Pulmonary artery endothelial cell (primary cell): ENCODE measurements at places on chromosomes 2 and 18. TPM values are rescaled to one million over a fixed set of nuclear protein-coding genes. Genes with fewer than 3 reads are reported as not detected.

C1QL2 gene
- not detected in 2 replicates for total RNA-seq

MAPK4 gene
- not detected in 2 replicates for total RNA-seq

CTAGE1 gene
- not detected in 2 replicates for total RNA-seq

GRB14 gene
- 3.9 and 4.3 TPM in 2 replicates for total RNA-seq

RSAD2 gene
- total RNA-seq = 0.63 and 0.66 TPM in 2 replicates

PAX8 gene
- 0.07 and 0.18 TPM in 2 replicates for total RNA-seq

SULT1C4 gene
- total RNA-seq = 4.8 and 7.0 TPM in 2 replicates

DIPK1C gene
- not detected in 2 replicates for total RNA-seq

TRIM43 gene
- not detected in 2 replicates for total RNA-seq
